ENCODE measurements at places on chromosomes 6 and 20.

DNA sequence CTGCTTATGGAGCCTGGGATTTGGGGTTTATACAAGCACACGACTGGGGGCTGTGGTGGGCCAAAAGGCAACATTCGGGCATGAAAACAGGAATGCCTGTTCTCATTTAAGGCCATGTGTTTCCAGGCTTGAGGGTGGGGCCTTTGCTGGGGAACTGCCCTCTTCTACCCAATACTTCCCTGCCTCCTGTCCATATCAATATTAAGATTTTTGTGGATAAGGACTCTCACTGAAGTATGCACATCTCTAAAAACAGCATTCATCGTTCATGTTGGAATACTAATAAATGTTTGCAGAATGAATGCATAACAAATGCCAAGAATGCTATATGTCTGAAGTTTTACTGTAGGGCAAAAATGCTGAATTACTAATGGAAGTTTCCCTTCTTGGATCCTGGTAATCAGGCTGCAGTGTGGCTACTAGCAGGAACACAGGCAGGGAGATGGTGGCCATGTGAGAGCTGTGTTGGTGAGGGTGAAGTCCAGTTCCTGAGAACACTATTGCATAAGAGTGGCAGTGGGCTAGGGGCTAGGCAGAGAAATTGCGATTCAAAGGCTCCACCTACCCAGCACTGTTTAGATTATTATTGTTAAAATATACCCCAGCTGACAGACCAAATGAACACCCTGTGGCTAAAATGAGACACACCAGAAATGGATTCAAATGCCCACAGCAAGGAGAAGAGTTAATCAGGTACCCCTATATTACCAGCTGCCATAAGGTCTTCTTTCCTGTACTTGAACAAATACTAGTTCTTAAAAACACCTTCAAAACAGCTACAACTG lies 644.3 kb downstream of the EPM2A start:
- DNase-seq, result no peak

GRCh38 chr6:31702405-31702818 lies 712 bp downstream of the ABHD16A start:
- no peak for DNase-seq

DNA sequence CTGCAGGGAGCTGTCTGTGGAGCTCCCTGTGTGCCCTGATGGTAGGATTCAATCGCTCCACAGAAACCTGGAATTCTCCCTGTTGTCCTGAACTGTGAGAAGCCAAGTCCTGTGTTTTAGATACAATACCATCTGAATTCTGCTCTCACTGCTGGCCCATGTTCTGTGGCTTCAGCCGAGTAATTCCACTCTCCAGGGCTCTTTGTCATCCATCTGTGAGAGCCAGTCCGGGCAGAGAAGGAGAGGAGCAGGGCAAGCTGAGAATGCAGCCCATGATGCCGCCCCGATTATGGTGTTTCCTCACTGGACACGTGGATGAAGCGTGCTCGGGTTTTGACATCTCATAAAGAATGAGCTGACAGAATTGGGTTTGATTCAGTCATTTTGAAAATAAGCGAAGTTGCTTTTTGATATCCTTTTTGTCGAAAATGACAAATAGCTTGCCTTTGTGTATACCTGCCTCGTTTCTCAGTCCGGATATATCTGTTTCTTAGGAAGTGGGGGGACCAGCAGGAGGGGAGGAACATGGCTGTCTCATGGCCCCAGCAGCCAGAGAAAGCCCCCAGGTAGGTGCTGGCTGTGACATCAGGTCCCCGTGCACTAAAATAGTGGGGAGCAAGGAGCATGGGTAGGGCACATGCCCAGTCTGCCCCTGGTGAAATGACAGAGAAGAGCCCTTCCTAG lies 8.2 kb upstream of the CD93 start:
- no peak for DNase-seq

DNA sequence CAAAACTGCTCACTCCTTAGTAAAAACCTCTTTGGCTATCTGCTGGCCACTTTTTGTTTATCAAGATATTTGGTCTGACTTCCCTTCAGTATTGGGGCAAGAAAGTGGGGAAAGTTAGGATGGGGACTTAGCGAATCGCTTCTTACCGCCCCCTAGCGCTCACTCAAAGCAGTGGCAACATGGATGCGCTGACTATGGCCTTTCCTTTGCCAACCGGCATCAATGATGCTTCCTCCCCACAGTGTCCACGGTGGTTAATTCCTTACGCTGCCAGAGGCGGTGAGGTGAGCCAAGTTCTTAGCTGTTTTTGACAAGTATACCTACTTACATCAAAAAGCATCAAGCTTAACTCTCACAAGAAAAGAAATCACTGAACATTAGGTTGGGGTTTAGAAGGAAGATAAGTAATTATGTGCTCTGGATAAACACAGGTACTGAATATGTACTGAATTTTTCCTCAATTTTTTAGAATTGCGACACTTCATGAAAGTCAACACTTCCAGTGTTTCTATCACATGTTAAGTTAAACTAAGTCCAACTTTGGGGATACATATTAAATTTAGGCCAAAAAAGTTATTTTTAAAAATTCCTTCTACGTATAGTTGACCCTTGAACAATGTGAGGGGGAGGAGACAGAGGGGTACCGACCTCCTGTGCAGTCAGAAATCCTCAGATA lies 86.7 kb downstream of the GMDS start:
- DNase-seq, result no peak

DNA sequence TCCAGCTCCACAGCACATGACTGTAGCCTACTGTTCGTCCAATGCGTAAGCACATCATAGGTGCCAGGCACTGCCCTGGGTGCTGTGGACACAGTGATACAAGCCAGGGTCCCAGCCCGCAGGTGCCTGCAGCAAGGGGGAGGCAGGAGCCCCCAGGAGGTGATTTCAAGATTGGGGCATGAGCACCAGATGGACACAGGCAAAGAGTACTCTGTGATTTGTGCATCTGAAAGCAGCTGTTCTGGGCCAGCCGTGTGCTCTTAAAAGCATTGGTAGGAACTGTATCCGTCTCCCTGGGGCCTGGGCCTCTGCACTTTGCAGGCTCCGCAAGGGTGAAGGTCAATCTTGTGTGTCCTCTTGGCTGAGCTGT lies 149.8 kb downstream of the SYCP2 start:
- DNase-seq, result no peak

GRCh38 chr6:21185861-21186478 lies 407.6 kb upstream of the SOX4 start:
- no peak for DNase-seq

DNA sequence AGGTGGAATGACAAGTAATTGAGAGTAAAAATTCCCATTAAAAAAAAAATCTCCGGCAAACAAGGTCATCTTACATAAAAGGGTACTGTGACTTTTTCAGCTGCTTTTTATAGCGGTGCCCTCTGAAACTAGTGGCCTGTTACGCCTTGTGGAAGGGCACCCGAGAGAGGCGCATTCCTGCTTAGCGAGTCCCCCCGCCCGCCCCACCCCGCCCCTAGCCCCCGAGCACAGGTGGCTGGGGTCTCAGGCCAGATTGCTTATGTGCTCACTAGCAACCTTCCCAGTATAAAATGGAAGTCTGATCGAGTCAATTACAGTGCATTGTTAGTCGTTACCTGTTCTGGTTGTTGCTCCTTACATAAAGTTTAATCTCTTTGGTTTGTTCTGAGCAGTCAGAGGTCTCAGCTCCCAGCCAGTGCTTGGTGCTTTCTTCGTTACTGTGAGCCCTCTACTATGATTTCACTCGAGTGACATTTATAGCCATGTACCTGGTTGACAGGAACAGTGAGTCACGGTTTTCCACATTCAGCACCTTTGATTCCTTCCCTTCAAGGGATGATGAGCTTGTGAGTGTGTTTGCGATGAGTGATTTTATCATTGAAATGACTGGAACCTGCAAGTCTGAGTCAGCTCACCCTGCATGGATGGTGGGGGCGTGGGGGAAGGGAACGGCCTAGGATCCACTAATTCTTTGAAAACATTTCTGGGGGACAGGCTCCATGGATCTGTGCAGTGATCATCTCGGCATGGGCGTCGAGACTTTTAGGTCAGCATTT lies 47.6 kb downstream of the ZDHHC14 start:
- DNase-seq, result no peak

- DNase-seq, result no peak
These were observed 138.6 kb upstream of the AFDN start for GRCh38 chr6:167688123-167688522.

DNA sequence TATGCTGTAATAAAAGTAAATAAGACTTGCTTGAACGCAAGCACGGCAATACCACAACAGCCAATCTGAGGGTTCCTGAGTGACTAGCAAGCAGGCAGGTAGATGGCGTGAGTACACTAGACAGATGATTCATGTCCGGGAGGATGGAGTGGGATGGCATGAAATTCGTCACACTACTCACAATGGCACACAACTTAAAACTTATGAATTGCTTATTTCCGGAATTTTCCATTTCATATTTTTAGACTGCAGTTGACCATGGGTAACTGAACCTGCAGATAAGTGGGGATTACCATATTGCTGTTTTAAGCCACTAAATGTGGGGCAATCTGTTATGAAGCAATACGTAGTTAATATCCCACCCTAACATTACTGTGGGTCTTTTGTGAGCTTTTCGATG lies 93.6 kb upstream of the NFATC2 start:
- no peak for DNase-seq
